ENCODE measurements at places on chromosomes 2 and 18.

DNA sequence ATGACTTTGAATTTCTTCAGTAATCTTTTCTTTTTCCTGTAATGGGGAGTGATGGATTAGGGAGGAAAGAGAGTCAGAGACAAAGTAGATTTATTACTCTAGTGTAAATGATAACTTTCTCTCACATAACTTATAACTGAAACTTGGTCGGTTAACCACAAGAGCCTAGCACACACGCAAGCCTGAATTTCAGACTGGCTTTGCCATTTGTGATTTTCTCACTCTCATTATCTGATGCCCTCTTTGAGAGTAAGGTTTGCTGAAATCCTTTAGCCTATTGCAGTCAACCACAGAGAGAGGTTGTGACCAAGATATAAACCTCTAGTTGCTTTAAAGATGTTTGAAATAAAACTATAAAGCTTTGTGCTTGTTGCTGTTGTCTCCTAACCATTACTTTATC lies 117.9 kb upstream of the NETO1 start:
- no peak for DNase-seq

DNA sequence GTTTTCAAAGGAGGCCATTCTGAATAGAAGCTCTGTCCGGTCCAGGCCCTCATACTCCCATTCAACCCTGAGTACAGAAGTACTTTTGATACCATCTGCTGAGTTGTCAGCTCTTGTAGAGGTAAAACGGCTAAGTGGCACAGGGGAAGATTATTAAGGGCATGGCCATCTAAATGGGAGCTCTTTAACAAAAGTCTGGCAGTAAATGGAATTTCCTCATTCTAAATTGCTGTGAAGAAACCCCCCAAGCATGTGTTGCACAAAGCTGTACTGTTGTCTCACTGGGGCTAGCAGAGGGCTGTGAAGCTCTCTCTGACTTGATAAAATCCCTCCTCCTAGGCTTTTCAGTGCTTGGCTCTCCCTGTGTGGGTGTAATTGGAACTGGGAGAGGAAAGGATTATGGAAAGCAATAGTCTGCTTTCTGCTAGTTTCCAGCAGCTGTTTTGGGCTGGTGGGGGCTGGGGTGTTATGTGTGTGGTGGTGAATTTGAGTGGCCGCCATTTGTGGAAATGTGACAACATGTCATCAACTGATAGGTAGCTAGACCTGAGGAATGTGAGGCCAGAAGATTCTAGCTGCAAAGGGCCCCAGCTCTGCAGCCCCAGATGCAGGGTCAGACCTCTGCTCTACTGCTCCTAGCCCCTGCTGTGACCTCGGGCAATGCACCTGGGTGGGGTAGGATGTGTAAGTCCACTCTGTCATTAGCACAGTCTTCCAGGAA lies 65.1 kb downstream of the MAP4K4 start:
- DNase-seq, result no peak

- DNase-seq, result no peak
Measured at GRCh38 chr2:217829420-217829819, 173.4 kb downstream of the TNS1 start.

DNA sequence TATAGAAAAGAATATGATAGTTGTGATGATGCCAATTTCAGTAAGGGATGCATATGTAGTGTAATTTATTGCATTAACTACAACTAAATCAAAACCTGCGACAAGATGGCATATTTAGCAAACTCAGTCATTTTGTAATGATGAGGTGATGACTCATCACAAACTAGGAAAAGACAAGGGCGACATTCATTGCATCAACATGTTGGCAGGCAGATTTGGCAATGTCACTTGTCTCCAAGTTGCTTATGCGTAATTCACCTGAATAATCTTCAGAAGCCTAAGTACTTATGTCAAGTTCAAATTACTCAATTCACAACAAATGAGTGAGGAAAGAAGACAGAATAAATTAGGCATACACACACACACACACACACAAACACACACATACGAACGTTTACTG lies 273.2 kb upstream of the RGPD4 start:
- no peak for DNase-seq

GRCh38 chr18:61738042-61738441 lies 154.8 kb downstream of the RNF152 start:
- DNase-seq, result no peak

GRCh38 chr2:160322320-160322719 lies 122.2 kb upstream of the ITGB6 start:
- DNase-seq, result no peak

GRCh38 chr2:204664708-204665121 lies 119.4 kb downstream of the PARD3B start:
- DNase-seq, result no peak

- no peak for DNase-seq
Measured at GRCh38 chr2:194062401-194062800, 1594.6 kb upstream of the SLC39A10 start.

DNA sequence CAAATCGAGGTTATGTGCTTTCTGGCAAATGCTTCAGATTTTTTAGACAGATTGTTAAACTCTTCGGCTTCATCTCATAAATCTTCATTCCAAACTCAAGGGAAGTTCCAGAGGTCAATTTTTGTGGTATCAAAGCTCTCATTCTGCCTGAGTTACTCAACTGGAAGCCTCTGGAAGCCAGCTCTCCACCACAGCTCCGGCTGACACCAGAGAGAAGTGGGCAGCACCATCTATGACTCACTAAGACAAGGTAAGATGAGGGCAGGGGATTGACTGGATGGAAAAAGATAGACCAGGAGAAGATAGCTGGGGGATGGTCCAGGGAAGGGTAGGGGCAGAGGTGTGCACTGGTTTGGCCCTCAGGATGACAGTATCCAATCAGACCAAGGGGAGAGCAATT lies 137.3 kb upstream of the HNRNPA3 start:
- DNase-seq, result no peak

DNA sequence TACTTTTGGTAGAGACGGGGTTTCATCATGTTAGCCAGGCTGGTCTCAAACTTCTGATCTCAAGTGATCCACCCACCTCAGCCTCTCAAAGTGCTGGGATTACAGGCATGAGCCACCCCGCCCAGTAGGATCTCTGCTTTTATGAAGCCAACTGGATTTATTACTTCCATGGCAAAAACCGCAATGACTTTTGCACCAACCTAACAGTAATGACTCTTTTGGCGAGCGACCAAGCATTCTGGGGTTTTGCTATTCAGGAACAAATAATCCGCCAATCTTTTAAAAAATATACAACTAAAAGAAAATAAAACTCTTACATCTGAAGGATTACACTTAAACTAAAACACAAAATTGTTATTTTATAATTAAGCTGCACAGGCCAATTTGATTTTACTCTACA lies 260.6 kb downstream of the ZEB2 start:
- DNase-seq, result no peak

DNA sequence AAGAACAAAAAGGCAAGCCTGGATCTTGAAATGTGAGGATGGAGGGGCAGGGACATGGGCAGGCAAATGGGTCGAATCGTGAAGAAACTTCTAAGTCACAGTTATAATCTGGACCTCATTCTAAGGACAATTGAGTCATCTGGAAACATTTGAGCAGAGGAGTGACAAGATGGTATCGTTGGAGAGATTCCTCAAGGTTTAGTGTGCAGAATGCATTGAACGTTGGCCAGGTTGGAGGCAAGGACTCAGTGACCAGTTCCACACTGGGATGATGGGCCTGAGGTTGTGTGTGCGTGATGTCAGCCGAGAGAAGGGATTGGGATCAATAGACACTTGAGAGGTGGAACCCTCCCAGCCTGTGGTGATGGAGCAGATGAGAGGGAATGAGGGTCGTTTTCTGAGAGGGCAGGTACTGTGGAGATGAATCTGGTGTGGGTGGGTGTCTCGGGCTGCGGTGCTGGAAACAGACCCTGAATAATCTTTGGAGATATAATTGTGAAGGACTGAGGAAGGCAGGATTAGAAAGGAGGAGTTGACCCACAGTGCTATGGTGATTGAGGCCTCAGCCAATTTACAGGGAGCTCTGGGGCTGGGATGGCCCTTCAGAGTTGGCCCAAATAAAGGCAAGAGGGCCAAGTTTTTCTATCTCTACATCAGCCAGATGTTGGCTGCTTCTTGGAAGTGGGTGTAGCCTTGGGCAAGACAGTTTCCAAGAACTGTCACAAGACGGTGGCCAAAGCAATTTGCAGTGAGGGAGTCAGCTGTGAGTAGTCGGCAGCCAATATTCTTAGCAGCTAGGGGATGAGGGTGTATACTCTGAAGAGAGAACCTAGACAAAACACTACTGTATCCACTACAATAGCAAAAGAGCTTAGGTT lies 5.8 kb upstream of the ZNF532 start:
- DNase-seq, result no peak

DNA sequence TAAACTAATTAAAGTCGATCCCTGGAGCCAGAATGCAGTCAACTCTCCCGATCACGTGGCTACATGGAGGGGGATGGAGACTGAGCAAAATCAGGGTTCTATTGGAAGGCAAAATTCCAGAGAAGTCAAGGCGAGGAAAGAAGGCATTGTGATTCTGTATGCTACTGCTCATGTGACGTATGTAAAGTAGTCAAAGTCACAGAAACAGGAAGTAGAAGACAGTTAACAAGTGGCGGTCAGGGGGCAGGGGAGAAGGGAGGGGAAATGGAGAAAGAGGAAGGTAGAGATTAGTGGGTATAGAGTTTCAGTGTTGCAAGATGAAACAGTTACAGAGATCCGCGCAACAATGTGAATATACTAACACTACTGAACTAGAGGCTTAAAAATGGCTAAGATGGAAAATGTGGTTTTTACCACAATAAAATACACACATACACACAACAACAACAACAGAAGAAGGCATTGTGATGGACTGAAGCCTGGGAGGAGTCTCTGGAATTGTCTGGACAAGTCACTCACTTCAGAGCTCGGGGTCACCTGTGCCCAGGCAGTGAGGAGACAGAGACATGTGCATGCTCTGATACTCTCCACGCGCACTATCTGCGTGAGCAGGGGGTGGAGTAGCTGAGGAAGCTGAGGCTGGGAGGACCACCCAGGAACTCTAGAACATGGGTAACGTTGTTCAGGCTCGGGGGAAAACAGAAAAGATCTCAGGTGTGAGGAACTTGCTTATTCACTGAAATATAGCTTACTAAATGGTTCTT lies 89.9 kb upstream of the CDCA7 start:
- DNase-seq, result peak; percentile 5

DNA sequence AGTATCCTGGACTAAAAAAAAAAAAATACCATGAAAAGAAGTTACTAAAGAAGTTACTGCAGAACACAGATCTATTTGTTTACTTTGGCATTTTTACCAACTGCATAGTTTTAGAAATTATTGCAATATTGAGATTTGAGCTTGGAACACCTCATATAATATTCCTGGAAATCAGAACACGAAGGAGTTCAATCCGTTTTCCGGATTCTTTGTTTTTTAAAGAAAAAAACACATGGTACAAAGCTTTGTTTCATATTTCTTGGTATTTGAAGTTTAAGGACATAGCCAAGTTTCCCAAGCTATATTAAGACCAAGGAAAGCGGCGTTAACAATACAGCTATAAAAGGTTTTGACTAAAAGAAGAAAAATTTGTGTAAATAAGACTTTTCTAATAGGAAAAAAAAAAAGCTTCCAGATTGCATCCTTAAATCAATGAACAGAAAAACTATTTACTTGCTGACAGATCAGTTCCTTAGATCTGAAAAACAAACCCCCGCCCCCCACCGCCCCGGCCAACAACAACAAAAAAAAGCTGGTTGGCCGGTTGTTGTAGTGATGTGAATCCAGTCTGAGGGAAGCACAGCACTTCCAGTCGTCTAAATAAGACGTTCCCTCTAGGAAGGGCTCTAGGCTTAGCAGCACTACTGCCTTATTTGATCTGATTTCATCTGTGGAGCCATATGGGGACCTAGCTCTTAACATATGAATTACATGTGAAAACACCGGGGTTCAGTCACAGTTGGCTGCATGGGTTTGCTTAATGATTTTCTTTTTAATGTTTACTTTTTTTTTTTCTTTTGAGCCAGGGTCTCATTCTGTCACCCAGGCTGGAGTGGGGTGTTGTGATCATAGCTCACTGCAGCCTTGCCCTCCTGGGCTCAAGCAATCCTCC lies 2.5 kb upstream of the RHOB start:
- no peak for DNase-seq

DNA sequence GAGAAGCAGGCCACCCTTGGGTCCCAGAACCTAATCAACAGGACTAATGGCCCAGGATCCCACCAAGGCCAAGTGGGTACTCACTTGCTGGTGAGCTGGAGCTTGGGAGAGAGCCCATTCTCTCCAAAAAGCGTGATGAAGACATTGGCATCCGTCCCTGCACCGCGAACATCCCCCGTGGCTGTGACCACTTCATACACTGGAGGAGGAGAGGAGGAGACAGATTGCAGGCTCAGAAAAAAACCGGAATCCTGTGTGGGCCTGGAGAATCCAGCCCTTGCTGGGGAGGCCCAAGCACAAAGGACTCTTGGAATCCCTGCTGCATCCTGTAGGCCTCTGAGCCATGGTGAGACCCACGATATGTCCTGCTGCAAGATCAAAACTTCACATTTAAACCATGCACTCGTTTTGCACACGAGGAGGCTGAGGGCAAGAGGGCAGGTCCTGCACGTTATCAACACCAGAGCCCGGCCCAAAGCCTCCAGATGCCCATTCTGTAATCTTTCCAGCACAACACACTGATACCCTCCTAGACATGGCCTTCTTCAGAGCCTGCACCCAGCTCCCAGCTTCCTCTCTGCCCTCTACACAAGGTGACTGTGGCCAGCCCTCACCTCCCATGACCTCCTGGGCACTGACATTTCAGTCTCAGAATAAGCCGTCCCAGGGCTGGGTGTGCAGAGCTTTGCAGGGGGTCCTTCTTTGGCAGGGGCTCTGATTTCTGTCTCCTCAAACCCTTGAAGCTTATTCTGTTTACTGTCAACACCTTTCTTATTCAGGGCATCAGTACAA lies 7.8 kb downstream of the LOXHD1 start:
- no peak for DNase-seq

GRCh38 chr18:69564602-69565001 lies 163.9 kb downstream of the DOK6 start:
- no peak for DNase-seq

DNA sequence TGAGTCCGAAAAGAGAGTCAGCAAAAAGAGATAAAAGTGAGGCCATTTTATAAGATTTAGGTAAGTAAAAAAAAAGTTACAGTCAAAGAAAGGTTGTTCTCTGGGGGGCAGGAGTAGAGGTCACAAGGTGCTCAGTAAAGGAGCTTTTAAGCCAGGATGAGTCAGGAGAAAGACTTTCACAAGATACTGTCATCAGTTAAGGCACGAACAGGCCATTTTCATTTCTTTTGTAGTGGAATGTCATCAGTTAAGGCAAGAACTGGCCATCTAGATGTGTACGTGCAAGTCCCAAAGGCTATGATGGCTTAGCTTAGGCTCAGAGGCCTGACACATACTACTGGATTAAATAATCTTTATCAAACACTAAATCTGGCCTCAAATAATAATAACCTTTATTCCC lies 1207.3 kb upstream of the FAM98A start:
- DNase-seq, result no peak

DNA sequence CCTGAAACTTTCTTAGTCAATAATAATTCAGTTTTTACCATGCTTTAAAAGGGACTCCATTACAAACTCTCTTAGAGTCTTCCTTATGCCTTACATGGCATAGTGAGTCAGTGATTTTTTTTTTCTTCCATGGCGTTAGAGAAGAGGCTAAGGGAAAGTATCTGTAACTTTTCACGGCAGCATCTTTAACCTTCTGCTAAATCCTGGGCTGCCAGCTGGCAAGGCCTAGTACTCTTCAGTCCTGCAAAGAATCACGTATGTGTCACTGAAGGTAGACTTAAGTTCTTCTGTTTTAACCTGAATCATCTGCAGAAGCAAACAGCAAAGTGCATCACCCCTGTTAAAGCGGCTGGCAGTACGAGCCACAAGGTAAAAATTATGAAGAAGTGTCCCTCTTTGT lies 286.3 kb upstream of the FN1 start:
- no peak for DNase-seq

Data from central memory CD4-positive, alpha-beta T cell (primary cell).